ENCODE measurements at places on chromosomes 7 and 10. TPM values are rescaled to one million over a fixed set of nuclear protein-coding genes. Genes with fewer than 3 reads are reported as not detected.

Gene C10orf105
- not detected for total RNA-seq

Gene GHRHR
- not detected for total RNA-seq

Gene ZNF804B
- not detected for total RNA-seq

Gene TDRD1
- 0.73 TPM for total RNA-seq

Gene ARHGEF5
- 31.8 TPM for total RNA-seq

Gene SKIDA1
- total RNA-seq, result 0.59 TPM

Gene CALY
- 0.66 TPM for total RNA-seq

Gene IRF5
- total RNA-seq, result 19.4 TPM

Gene LIPM
- total RNA-seq, result not detected

Gene TTYH3
- 17.9 TPM for total RNA-seq

Gene LRMDA
- 17.1 TPM for total RNA-seq

GRCh38 chr7:81394029-81394428, 375.8 kb downstream of the HGF start:
- DNase-seq, result no peak

- DNase-seq, result no peak
These were observed 412.1 kb downstream of the SUGCT start for GRCh38 chr7:40546616-40547501.

DNA sequence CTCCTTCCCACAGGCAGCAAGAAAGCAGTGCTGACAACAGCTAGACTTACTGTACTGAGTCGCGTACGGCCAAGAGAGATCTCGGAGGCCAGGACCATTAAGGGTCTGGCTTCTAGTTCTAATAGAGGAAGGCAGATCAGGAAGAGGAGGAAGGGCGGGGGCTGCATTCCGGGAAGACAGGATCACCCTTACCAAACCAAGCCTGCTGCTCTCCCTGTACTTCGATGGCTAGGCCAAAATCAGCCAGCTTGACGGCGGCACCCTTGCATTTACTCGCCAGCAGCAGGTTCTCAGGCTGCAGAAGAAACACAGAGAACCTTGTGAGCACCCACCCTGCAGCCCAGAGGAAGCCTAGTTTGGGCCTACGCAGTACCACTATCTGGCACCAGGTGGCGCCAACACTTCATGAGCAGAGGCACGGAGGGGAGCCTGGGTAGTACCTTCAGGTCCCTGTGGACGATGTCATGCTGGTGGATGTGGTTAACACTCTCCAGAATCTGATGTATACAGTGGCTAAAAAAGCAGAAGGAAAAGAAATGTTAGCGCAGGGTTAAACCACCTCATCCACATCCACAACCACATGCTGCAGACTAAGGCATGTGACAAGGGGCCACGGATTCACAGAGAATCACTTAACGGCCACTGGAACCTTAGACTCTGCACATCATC, 25.4 kb downstream of the CAMK2G start:
- DNase-seq, result peak; percentile 85

- DNase-seq, result no peak
These were observed 1.4 kb downstream of the C10orf71 start for GRCh38 chr10:49300140-49300974.

GRCh38 chr10:5921746-5922145, 31.7 kb downstream of the FBH1 start:
- DNase-seq, result no peak

DNA sequence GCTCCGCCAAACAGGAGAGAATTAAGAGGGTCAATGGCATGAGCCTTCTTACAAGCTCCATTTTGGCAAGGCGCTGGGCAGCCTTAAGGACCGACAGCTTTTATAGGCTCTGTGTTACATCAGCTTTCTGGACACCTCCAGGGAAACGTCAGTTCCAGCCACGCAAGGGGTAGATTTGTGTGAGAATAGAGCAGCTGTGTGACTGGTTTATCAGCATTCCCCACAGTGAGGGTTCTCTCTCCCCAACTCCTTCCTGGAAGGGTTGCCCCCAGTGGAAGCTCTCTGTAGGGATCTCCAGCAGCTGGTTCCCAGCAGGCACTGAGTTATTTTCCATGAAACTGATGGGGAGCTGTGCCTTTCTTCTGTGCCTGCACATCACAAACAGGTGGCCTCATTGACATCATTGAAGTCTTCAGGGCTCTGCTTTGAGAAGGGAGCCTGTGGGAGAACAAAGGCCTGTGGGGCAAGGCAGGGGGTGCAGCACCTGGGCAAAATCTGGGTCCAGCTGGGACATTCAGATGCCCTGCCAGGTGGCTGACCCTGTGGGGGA, at the start of gene CUZD1:
TSS of gene CUZD1 (minus strand) at position 75 of the 550 bp plus-strand sequence. CDS start at position 61, 14 bp downstream.
- DNase-seq, result no peak

- no peak for DNase-seq
These were observed 38.4 kb upstream of the OIT3 start for GRCh38 chr10:72855129-72855528.

DNA sequence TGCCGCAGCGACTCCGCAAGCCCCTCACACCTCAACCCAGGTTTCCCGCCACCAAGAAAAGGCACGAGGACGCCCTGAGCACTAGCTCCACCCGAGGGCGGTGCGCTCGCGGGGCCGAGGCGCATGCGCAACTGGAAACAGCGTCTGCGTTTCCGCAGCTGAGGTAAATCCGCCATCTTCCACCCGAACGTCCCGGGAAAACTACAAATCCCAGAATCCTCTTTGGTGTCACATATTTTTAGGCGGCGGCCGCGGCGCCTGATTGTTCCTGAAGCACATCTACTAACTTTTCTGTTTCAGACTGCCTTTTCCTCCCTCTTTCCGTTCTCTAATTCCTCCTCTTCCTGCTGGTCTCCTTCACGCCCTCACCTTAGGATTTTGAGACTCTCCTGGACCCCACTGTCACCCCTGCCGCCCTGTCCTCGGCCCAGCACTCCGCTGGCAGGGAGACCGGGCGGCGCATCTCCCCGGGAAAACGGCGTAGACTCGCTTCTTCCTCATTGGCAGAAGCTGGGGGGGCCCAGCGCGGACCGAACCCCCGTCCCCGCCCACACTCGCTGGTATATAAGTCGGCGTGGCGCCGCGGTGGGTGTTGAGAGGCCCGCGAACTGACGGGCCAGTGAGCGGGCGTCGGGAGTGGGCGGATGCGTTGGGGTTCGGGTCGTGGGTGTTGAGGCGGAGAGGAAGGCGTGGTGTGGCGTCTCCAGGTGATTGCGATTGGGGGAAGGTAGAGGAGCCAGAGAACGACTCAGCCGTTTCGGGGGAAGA, at the start of gene ZCWPW1:
TSS of gene ZCWPW1 (minus strand) at position 505 of the 768 bp plus-strand sequence. CDS start 8,054 bp downstream, outside the sequence.
- peak; percentile 97 for DNase-seq

DNA sequence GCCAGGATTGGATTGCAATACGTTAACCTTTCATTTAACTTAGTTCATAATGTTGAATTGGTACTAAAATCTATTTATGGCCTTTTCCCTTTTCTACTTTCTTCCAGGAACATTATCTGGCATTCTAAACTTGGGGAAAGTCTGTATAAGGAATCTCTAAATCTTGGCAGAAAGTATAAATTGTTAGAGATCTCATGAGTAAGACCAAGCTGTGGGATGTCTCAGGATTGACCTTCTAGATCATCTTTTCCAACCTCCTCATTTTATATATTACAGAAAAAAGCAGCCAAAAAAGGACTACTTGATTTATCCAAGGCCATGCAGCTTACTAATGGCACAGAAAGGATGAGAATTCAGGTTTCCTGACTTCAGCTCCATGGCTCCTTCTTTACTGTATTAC, 598.3 kb downstream of the INHBA start:
- DNase-seq, result no peak

GRCh38 chr10:12473491-12473890, 124.1 kb downstream of the CAMK1D start:
- no peak for DNase-seq

- peak; percentile 90 for DNase-seq
These were observed at the start of gene CFAP70 for GRCh38 chr10:73358331-73359279. TSS of gene CFAP70 (minus strand) at chr10:73358864. CDS start at chr10:73354796, 4,068 bp downstream.

- DNase-seq, result no peak
These were observed 97.3 kb downstream of the DNAH11 start for GRCh38 chr7:21640105-21640504.

DNA sequence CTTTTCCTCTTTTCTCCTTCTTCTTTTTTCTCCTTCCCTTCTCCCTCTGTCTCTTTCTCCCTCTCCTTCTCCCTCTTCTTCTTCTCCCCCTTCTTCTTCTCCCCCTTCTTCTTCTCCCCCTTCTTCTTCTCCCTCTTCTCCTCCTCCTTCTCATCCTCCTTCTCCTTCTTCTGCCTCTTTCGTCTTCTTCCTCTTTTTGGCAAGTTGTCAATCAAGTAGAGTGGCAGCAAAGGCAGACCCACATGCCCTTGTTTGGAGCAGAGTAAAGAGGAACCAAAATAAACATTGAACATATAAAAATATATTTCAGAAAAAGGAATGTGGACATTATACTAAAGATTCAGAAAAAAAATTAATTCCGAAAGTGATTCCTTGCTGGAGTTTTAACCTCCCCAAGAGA, 59.6 kb upstream of the ZNF33B start:
- DNase-seq, result no peak

GRCh38 chr7:90383422-90383821, 19.8 kb upstream of the CLDN12 start:
- DNase-seq, result no peak

- peak; percentile 25 for DNase-seq
These were observed 50.6 kb downstream of the ZNF438 start for GRCh38 chr10:30980951-30981616.

GRCh38 chr10:49577182-49577925, 32.8 kb upstream of the SLC18A3 start:
- no peak for DNase-seq

DNA sequence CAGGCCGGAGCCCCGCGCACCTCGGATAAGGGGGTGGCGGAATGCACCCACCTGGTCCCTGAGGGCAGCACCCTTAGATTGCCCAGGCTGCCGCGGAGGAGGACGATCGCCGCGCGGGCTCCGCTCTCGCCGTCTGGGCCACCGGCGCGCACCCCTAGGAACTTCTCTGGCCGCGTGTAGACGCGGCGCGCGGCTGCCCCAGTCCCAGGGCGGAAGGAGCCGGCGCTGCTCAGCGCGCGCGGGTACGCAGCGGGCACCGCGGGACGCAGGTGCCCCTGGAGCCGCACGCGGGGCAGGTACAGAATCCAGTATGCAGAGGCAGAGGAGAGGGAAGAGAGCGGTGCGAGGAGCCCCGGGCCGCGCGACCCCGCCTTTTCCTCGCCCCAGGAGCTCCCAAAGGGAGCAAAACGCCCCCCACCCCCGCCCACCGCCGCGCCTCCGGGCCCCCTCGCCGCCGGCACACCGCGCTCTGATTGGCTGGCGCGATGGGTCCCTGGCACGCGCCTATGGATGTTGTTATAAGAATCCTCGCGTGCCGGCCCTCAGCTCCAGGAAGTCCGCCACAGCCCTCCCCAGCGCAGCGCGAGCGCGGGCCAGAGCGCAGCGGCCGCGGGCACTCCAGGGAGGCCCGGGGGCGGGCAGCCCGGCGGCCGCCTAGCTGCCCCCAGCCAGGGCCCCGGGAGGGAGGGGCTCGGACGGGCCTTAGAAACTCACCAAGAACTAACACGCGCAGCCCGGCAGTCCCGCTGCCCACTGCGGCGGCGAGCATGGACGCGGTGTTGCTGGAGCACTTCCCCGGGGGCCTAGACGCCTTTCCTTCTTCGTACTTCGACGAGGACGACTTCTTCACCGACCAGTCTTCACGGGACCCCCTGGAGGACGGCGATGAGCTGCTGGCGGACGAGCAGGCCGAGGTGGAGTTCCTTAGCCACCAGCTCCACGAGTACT, at the start of gene PTF1A:
TSS of gene PTF1A (plus strand) at position 549 of the 948 bp plus-strand sequence. CDS start at position 768, 219 bp downstream.
- no peak for DNase-seq

GRCh38 chr10:17655567-17656146, 11.7 kb downstream of the STAM start:
- DNase-seq, result no peak

- DNase-seq, result no peak
These were observed 17.6 kb upstream of the FLNC start for GRCh38 chr7:128812514-128813168.

DNA sequence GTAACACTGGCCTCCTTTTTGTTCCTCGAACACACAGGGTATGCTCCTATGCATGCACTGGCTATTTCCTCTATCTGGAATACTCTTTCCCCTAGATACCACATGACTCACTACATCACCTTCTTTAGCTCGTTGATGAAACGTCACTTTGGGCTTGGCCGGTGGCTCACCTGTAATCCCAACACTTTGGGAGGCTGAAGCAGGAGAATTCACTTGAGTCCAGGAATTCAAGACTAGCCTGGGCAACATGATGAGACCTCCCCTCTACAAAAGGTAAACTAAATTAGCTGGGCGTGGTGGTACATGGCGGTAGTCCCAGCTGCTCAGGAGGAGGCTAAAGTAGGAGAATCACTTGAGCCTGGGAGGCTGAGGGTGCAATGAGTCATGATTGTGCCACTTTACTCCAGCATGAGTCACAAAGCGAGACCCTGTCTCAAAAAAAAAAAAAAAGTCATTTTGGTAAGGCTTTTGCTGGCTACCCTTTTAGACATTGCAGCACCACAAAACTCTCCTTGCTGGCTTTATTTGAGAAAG, 14.5 kb downstream of the ANKIB1 start:
- no peak for DNase-seq

- no peak for DNase-seq
These were observed 78.6 kb upstream of the GLI3 start for GRCh38 chr7:42315631-42316030.

DNA sequence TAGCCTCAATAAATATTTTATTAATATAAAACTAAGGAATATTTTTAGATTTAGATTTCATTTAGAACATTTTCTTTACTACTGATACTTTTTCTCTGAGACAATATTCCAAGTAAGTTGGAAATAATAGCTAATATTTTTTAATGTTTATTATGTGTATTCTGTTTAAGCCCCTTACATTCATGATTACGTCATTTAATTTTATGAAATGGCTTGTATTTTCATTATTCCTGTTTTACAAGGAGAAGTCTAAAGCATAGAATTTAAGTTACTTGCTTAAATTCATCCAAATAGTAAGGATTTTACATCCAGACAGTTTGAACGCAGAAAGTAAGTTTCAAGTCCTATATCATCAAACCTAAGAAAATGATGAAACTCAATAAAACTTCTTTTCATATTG, 6.1 kb downstream of the DGKB start:
- no peak for DNase-seq

- DNase-seq, result no peak
These were observed 13.6 kb downstream of the IRF5 start for GRCh38 chr7:128951296-128951695.

- no peak for DNase-seq
These were observed 424.6 kb upstream of the NFE2L3 start for GRCh38 chr7:25727446-25727845.

DNA sequence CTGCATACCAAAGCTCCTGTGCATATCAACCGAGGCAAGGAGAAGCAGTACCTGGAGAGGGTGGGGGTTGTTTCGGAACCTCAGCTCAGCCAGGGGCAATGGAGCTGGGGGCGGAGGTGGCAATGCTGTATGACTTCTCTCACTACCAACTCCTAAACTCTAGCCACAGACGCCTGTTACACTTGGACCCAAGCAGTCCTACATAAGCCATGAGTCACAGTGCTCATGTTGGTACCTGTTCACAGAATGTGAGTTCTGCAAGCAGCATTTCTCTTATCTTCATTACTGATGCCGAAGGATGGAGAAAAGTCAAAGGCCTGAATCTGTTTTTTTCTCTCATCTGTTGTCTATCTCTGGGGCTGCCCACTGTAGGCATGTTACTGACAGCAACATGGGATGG, 3.2 kb upstream of the RAB18 start:
- DNase-seq, result no peak

Data from breast epithelium (tissue), 4 donors.